Dermis microvascular lymphatic vessel endothelial cell (primary cell): ENCODE measurements at places on chromosomes 2 and 18. TPM values are rescaled to one million over a fixed set of nuclear protein-coding genes. Genes with fewer than 3 reads are reported as not detected.

Gene GAL3ST2
- total RNA-seq: not detected in 2 replicates

Gene UBE2F
- total RNA-seq: 31.1 and 31.4 TPM in 2 replicates

Gene VWA3B
- total RNA-seq: 0.13 TPM in 1 of 2 replicates, not detected in the other

Gene SPP2
- not detected in 2 replicates for total RNA-seq

Gene NCKAP5
- total RNA-seq: under 0.01 TPM in 2 replicates

Gene PLCD4
- 0.76 and 1.4 TPM in 2 replicates for total RNA-seq
